CD8-positive, alpha-beta memory T cell (primary cell): ENCODE measurements at places on chromosomes 12 and 14. TPM values are rescaled to one million over a fixed set of nuclear protein-coding genes. Genes with fewer than 3 reads are reported as not detected.

Gene DLST
- 161 TPM for total RNA-seq

DNA sequence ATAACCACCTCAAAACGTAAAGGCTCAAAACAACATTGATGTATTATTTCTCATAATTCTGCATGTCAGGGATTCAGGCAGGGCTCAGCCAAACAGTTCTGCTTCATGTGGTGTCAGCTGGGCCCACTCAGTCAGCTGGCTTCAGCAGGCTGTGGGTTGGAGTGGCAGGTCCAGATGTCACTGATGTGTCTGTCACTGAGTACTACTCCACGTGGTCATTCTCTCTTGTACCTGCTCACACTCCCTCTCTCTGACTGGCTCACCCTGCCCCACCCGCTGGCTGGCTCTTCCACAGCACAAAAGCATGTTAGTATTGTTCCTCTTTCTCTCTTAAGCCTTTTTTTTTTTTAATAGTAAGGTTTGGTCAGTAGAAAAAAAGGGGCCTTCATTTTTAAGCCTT lies 182.4 kb downstream of the DICER1 start:
- no peak overlapping the region for H3K4me3 ChIP-seq
- H3K27me3 ChIP-seq, result no peaks in the 10 kb centered on the region
- H3K27ac ChIP-seq, result no peak overlapping the region
- no peak for DNase-seq
- H3K4me1 ChIP-seq, result no peaks in the 10 kb centered on the region

Gene ABCD2
- total RNA-seq, result 5.0 TPM

Gene RFX4
- not detected for total RNA-seq

Gene SLC2A14
- 0.13 TPM for total RNA-seq

Gene KCNC2
- total RNA-seq, result not detected

DNA sequence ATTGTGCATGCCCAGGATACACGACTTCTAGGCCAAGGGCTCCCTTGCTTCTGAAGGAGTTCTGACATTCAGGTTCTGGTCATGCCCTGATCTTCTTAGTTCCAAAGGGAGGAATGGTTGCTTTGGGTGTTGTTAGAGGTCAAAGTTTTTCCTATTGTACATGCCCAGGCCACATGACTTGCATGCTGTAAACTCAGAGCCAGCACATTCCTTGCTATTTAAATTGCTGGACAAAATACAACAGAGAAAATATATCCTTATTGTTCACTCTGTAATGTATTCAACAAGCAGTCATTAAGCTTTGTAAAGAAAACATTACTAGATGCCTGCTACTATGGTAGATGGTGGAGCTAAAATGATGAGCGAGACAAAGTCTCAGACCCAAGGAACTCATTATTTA lies 71.2 kb upstream of the COCH start:
- no peaks in the 10 kb centered on the region for H3K36me3 ChIP-seq
- no peak overlapping the region for H3K27ac ChIP-seq
- no peak for DNase-seq
- H3K4me1 ChIP-seq, result no peaks in the 10 kb centered on the region
- H3K4me3 ChIP-seq, result no peak overlapping the region

GRCh38 chr12:64187370-64187769 lies 34.7 kb downstream of the KICS2 start:
- H3K36me3 ChIP-seq, result no peaks in the 10 kb centered on the region
- DNase-seq, result no peak
- no peaks in the 10 kb centered on the region for H3K4me1 ChIP-seq
- H3K27me3 ChIP-seq, result no peaks in the 10 kb centered on the region
- no peak overlapping the region for H3K27ac ChIP-seq

GRCh38 chr12:57456145-57456700 lies 1.1 kb downstream of the INHBE start:
- H3K27me3 ChIP-seq, result peaks cover 6% of the 10 kb centered on the region
- no peaks in the 10 kb centered on the region for H3K36me3 ChIP-seq
- H3K4me3 ChIP-seq, result no peak overlapping the region

Gene AMN
- 0.75 TPM for total RNA-seq

Gene GNB3
- total RNA-seq, result 0.78 TPM

Gene TMEM253
- not detected for total RNA-seq

DNA sequence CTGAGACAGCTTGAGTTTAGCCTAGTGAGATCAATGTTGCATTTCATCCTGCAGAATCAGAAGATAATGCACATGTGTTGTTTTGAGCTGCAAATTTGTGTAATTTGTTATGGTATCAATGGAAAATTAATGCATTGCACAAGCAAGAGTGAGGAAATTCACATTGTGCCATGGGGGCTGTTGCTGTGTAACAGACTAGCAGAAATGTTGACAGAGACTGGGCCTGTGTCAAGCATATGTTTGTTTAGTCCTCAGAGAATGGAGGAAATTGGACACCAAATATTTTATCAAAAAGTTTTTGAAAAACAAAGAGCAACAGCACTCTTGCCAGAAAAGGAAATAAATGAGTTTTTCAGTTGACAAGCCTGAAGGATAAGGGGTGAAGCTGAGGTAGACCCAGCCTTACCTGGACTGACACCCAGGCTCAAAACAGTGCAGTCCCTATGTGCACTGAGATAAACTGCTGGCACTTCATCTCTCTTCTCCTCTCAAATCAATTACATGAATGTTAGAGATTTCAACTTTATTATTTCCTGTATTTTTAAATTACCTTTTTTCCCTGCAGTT lies 1150.0 kb downstream of the FSCB start:
- no peak for DNase-seq
- no peak overlapping the region for H3K27ac ChIP-seq

GRCh38 chr14:39433452-39433813 lies 1.2 kb upstream of the FBXO33 start:
- DNase-seq, result no peak
- peak overlapping the region; percentile 90 for H3K4me3 ChIP-seq
- H3K27me3 ChIP-seq, result no peaks in the 10 kb centered on the region
- H3K27ac ChIP-seq, result peak overlapping the region; percentile 84
- no peaks in the 10 kb centered on the region for H3K36me3 ChIP-seq

DNA sequence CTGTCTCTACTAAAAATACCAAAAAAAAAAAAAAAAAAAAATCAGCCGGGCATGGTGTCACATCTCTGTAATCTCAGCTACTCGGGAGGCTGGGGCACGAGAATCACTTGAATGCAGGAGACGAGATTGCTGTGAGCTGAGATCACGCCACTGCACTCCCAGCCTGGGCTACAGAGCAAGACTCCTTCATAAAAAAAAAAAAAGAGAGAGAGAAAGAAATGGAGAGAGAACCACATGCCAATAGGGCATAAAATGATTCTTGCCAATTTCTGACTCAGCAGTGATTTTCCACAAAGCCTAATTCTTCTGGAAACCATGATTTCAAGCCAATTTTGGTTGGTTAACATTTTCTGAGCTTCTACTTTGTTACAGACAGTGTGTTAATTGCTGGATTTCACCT lies 250.4 kb upstream of the SEL1L start:
- no peaks in the 10 kb centered on the region for H3K36me3 ChIP-seq
- no peaks in the 10 kb centered on the region for H3K27me3 ChIP-seq
- H3K4me3 ChIP-seq, result no peak overlapping the region
- DNase-seq, result no peak

GRCh38 chr12:6827982-6828780 lies at the start of gene P3H3:
TSS of gene P3H3 (plus strand) at chr12:6828407. CDS start at chr12:6828441, 34 bp downstream.
- DNase-seq, result no peak
- H3K36me3 ChIP-seq, result no peaks in the 10 kb centered on the region
- H3K27ac ChIP-seq, result peak within 1 kb of the TSS; percentile 78
- peak within 1 kb of the TSS; percentile 75 for H3K4me3 ChIP-seq
- peaks cover 13% of the 10 kb centered on the region for H3K27me3 ChIP-seq

- peak within 1 kb of the TSS; percentile 96 for H3K27ac ChIP-seq
- peaks cover 44% of the 10 kb centered on the region for H3K4me1 ChIP-seq
- H3K4me3 ChIP-seq, result peak within 1 kb of the TSS; percentile 86
- no peaks in the 10 kb centered on the region for H3K27me3 ChIP-seq
Measured at GRCh38 chr14:58298477-58299400, at the start of gene ARID4A. TSS of gene ARID4A (plus strand) at chr14:58298555. CDS start at chr14:58299855, 1,300 bp downstream.

DNA sequence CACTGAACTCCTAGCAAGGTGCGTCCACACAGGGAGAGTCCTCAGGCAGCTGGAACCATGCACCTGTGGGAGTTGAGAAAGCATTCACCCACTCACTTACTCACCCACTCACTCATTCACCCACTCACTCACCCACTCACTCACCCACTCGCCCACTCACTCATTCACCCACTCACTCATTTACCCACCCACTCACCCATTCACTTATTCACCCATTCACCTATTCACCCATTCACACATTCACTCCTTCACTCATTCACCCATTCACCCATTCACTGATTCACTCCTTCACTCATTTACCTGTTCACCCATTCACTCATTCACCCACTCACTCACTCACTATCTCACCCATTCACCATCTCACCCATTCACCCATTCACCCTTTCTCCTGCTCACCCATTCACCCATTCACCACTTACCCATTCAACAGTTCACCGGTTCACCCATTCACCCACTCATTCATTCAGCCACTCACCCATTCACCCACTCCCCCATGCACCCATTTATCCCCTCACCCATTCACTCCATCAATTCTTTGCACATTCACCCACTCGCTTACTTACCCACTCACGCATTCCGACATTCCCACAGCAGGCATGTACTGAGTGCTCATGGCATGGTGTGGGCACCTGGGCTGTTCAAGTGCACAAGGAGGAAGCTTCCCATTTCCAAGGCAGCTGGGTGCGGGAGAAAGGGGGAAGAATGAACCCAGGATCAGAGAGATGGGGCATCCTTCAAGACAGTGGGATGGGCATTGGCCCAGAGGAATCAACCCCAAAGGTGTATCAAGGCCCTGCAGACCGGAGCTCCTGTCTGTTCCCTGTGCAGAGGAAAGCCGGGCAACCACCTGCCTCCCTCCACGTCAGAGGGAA lies 135.2 kb upstream of the C14orf180 start:
- no peaks in the 10 kb centered on the region for H3K36me3 ChIP-seq
- DNase-seq, result no peak
- no peak overlapping the region for H3K4me3 ChIP-seq
- H3K27me3 ChIP-seq, result peaks cover 8% of the 10 kb centered on the region

Gene GPR84
- total RNA-seq, result 0.15 TPM

- no peaks in the 10 kb centered on the region for H3K27me3 ChIP-seq
- H3K4me3 ChIP-seq, result no peak overlapping the region
- no peak overlapping the region for H3K27ac ChIP-seq
- no peak for DNase-seq
- no peaks in the 10 kb centered on the region for H3K4me1 ChIP-seq
Measured at GRCh38 chr14:26863736-26864135, 265.9 kb upstream of the NOVA1 start.

Gene NTS
- not detected for total RNA-seq

Gene KRT77
- total RNA-seq, result not detected

DNA sequence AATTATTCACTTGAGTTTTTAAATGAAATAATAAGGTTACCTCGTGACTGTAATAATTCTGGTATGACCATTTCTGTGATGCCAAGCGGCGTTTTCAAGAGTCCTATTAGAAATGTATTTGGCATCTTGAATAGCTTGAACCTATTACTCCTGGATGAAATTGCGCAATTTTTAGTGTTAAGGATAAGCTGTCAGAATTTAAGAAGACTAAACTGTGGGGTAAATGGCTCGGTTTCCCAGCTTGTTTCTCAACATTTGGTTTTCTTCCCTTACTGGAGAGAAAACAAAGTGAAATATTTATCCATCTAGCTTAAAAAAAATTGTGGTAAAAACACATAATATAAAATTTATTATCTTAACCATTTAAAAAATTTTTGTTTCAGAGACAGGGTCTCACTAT lies 26.8 kb downstream of the PCNX1 start:
- peaks cover 37% of the 10 kb centered on the region for H3K4me1 ChIP-seq
- H3K4me3 ChIP-seq, result no peak overlapping the region
- H3K27me3 ChIP-seq, result no peaks in the 10 kb centered on the region
- no peak for DNase-seq
- H3K27ac ChIP-seq, result no peak overlapping the region

GRCh38 chr14:37417833-37418232 lies 177.2 kb downstream of the FOXA1 start:
- no peak for DNase-seq
- no peaks in the 10 kb centered on the region for H3K36me3 ChIP-seq
- H3K27ac ChIP-seq, result no peak overlapping the region
- no peak overlapping the region for H3K4me3 ChIP-seq
- H3K4me1 ChIP-seq, result no peaks in the 10 kb centered on the region
- no peaks in the 10 kb centered on the region for H3K27me3 ChIP-seq

DNA sequence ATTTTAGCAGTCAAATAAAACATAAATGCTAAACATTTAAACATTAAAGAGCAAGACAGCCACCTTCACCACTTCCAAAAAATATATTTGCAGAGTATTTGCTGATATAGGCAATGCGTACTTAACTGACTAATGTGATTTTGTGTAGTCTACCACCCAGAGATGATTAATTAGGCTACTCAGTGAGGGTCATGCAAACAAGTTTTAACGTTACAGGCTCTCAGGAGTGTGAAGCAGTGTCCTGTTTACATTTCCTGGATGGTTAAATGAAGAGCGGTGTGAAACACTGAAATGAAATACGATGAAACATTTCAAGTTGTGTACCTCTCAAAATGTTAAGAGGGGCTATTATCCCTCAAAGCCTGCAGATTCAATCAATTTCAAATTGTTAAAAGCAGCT lies 165.8 kb upstream of the LRIG3 start:
- H3K36me3 ChIP-seq, result no peaks in the 10 kb centered on the region
- no peak overlapping the region for H3K27ac ChIP-seq
- no peaks in the 10 kb centered on the region for H3K27me3 ChIP-seq

DNA sequence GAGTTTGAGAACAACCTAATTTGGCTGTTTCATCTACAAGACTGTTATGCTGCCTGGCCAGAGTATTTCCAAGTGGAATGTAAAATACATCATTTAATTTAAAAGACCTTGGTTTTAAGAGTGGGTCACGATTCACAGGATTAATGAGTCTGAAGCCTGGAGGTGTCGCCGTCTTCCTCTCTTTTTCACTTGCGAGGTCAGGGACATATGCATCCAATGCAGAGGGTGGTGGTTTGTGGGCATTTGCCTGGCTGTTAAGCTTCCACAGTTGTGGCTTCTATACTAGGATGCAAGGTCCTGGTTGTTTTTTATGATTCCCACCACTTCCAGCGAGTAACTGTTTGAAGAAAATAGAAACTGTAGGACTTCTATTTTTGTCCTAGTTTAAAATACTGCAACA lies 22.8 kb upstream of the RASSF3 start:
- H3K36me3 ChIP-seq, result no peaks in the 10 kb centered on the region
- H3K4me1 ChIP-seq, result peaks cover 22% of the 10 kb centered on the region
- no peak overlapping the region for H3K4me3 ChIP-seq
- no peaks in the 10 kb centered on the region for H3K27me3 ChIP-seq

DNA sequence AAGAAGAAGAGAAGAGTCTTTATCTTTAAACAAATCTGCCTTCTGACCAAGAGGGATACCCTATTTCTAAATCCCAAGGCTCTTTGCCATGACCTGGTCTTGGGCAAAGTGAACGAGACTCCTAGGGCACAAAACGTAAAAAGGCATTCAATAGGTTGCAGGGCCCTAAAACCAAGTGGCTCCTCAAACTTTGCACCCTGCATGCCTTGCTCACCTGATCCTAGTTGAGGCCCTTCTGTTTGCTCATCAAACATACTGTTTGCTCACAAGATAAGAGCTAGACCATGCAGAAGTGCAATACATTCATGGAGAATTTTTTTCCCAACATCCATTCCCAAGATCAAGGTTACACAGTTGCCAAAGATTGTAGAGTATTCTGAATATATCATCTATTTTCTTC lies 7.9 kb upstream of the PRH1 start:
- H3K4me1 ChIP-seq, result no peaks in the 10 kb centered on the region
- no peaks in the 10 kb centered on the region for H3K27me3 ChIP-seq
- H3K27ac ChIP-seq, result no peak overlapping the region
- H3K4me3 ChIP-seq, result no peak overlapping the region

Gene ESRRB
- not detected for total RNA-seq
